CD4-positive, alpha-beta T cell treated with Interferon alpha-2 for 1 hour (primary cell): ENCODE measurements at places on chromosomes 2 and 18.

DNA sequence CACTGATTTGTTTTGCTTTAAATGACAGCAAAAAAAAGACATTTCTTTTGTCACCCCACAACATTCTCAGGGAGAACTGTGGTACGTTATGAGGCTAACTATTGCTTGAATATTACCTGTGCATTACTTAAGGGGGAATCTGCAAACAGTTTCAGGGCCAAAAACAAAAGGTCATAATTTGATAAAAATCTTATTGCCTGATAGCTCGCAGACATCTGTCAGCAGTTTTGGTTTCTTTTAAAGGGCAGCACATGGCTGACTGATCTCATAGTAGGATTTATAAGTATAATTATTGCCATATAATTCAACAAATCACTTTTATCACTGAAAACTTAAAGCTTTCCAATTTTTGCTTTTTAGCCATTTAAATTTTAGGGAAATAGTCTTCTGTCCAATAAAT, 226.4 kb upstream of the VWC2L start:
- no peak for DNase-seq

DNA sequence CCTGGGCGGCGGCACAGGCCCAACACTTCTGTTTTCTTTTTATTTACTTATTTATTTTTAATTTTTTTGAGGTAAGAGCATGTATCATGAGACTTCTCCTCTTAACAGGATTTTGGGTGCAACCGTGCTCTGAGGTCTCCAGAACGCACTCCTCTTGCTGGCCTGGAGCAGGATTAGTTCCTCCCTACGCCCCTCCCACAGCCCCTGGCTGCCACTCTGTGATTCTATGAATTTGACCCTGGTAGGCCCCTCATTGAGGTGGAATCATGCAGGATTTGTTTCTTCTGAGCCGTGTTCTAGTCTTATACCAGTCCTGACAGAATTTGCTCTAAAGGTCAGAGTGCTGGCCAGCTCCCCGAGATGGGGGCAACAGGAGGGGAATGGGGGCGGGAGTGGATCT, 106.5 kb upstream of the HS6ST1 start:
- no peak for DNase-seq

GRCh38 chr2:18752667-18753422, 163.5 kb upstream of the NT5C1B start:
- no peak for DNase-seq

- DNase-seq = no peak
Observed at GRCh38 chr2:55885127-55885943, 38.2 kb downstream of the EFEMP1 start.

DNA sequence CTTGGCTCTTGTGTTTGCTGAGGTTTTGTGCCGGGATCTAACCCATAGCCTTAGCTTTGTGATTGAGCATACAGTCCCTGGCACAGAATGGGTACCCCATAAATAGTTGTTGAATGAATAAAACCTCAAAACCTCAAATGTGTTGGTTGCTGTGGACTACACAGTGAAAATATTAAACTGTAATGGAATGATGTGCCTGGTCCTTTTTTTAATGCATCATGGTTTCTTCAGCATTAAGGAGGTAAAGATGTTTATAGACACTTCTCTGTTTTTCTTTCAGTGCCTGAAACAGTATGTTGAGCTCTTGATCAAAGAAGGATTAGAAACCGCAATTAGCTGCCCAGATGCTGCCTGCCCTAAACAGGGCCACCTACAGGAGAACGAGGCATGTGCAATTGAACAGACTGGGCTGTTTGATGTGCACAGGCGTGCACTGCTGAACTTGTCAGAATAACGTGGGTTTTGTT, 97.0 kb downstream of the RNF144A start:
- DNase-seq = peak; percentile 28

DNA sequence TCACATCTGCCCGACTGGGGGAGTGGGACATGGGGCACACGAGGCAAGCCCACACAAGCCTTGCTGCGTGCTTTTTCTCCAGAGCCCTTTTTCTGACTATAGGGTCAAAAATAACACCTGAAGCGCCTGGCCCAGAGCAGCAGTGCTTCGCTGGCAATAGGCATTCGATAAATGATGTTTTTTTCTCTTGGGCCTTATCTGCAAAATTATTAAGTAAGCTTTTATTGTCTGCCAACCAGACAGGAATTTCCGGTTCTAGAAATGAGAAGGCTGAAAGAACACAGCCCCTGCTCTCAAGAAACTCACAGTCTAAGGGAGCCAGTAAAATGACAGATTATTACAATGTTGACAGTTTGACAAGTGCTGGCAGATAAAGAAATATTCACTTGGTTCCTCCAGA, 2.7 kb upstream of the TMBIM1 start:
- no peak for DNase-seq

DNA sequence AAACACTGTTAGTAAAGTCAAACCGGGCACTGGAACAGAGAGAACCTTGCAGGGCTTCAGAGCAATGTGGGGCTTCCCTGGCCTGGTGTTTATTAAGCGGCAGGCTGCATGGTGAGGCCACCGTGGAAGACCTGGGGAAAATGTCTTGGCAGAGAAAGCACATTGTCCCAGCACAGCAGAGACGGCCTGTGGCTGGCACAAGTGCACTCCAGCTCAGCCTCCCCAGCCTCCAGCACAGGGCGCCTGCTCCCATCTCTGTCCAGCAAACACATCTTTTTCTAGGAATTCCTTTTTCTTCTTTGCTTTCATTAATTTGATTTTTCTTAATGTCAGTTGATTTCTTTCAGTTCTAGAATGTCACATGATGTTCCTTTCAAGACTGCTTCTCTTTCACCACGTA, 138.2 kb upstream of the NFATC1 start:
- no peak for DNase-seq

DNA sequence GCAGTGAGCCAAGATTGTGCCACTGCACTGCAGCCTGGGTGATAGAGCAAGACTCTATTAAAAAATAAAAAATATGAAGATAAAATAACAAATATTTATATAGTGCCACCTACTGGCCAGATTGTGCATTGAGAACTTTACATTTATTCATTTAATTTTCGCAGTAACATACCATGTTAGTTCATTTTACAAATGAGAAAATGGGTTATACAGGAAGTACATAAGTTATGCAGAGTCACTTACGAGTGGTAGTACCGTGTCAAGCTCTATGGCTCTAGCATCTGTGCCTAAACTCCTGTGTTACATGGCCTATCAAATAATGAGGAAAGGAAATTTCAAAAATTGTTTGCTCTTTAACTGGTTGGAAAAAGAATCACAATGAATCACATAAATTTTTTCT, 27.9 kb downstream of the RIF1 start:
- no peak for DNase-seq

DNA sequence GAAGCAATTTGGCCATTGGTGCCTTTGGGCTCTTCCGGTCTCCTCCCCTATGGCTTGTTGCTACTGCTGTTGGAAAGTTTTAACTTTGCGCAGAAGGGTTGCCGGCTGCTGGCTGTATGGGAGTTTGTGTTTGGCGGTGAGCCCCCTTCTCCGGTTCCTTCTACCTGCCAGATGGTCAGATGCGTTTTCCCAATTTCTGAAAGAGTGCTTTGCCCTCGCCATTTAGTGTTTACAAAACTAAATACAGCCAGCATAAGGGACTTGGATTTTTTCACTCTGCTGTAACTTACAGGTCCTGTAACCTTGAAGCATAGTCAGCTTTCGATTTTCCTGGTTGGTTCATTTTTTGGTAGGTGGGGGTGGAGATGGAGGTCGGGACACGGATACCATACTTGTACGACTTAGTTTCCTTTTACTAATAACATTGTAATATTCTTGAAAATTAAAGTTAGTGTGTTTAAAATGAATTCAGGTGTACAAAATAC, 604 bp downstream of the COQ10B start:
- no peak for DNase-seq

DNA sequence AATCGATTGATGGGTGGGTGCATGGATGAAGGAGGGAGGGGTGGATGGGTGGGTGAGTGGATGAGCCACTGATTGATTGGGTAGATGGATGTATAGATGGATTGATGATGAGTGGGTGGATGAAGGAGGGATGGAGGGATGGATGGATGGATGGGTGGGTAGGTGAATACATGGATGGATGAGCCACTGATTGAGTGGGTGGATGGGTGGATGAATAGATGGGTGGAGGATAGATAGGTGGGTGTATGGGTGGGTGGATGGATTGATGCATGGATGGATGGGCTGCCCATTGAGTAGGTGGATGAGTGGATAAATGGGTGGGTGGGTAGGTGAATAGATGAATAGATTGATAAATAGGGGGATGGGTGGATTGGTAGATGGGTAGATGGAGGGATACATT, 30.9 kb downstream of the MLPH start:
- DNase-seq = no peak

DNA sequence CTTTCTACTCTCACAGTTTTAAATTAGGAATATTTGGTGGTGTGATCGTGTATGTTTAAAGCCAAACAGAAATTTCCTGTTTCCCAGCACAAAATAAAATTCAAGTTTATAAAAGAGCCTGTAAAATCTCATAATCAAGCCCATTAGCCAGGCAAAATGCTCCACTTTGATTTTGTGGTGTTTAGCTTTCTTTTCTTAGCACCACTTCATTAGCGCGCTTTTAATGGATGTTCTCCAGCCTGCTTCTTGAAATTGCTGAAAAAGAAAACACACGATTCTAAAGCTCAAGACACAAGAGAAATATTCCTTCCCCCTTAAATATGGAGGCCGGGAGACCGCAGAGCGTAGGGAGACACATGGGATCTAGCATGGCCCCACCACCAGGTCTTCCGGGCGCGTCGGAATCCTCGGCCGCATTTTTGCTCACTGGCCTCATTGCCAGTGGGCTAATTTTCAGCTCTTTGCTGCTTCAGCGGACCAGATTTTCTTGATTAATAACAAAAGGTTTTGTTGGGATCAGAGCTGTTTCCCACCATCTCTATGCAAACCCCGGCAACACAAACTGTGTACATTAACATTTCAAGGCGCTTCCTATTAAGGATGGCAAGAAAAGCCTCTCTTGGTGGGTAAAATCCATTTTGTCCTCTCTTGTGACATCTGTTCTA, 40.4 kb upstream of the ID2 start:
- no peak for DNase-seq

DNA sequence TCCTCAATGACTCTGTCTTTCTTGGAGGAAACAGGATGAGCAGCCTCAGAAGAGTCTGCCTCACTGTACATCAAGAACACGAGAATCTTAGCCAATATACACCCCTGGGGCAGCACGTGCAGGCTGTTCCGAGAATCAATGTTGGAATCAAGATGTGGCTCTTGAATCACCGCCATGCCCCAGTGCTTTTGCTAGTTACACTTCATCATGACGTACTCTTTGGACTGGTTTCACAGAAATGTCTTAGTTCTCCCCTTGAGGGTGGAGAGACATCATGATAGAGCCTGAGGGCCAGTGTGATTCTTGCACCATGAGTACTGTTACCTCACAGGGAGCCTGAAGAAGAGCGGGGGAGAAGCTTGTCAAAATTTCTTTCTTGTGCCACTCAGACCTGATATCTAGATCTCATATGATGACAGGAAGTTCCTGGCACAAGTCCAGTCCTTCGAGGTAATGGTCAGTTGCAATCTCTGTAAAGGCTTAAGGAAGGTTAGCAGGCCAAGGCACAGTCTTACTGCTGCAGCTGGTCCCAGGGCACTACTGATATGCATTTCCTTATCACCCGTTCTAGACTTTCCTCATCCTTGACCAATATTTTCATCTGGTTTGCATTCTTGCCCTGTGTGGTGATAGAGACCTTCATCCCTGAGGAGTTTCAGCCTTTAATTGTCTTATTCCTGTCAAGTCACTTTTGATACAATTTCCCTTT, 28.2 kb upstream of the STAT4 start:
- no peak for DNase-seq

DNA sequence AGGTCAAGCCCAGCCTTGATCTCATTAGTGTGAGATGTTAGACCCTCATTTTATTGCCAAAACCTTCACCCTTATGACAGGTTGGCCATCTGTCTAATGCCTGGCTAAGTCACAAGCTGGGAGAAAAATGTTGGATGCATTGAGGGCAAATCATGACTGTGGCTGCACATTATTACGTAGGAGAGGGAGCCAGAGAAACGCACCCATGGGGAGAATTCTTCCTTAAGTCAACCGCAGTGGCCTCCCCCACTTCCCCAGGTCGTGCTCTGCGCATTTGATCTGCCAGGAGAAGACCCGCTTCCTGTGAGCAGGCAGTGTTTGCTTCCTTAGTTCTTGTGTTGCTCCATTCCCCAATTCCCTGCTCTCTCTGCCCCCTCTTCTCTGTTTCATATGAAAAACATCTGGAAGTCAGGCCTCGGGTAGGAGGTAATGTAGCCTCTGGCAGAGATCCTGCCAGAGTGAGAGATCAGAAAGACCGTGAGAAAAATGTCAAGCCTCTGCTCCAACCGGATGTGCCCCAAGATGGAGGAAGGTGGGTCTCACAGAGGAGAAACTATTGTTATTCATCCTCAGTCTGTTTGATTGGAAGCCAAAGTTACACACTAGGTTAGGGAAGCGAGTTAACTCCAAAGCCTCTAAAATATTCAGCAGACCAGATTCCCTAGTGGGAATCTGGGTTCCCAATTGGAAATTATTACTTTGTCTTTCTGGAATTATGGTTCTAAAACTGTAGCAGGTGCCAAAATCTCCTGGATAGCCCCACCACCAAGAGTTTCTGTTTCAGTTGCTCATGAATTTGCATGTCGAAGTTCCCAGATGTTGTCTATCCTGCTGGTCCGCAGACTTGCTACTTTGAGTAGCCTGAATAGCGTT, 144.3 kb upstream of the PELI1 start:
- no peak for DNase-seq

DNA sequence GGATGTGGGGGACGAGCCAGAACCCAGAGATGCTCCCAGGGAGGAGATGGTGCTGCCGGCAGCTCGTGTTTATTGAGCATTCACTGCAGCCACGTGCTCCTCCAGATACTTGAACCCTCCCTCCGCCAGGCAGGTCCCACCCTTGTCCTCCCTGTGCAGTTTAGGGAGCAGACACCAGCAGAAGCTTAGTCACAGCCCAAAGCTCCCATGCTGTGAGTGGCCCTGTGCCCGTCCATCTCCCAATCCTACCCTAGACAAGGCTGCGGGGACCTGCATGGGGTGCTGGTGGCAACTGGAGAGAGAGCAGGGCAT, 176.5 kb upstream of the COPS8 start:
- DNase-seq = no peak

GRCh38 chr2:212157012-212157411, 381.6 kb downstream of the ERBB4 start:
- DNase-seq = no peak

DNA sequence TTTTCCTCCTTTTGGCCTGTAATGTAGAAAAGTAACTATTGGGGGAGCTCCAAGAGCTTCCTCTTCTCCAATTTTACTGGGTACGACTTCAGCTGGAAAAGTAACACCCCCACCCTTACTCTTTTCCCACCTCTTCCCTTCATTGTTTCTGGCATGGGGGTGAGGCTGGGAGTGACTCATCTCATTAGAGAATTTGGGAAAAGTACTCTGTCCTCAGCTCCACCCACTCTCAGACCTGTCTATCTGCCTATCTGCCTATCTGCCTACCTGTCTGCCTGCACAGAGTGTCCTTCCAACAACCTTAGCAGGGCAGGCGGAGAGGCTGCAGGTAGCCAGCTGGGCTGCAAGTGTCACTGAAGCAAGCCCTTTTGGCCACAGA, 93.6 kb downstream of the EPHA4 start:
- DNase-seq = no peak
